ENCODE measurements at places on chromosomes 5 and 9.
A peak's percentile ranks its signal among the peaks of the same experiment; 100 is the strongest.

GRCh38 chr5:151072630-151073025 lies 8.2 kb downstream of the TNIP1 start:
- no peak for DNase-seq

- no peak for DNase-seq
Measured at GRCh38 chr9:7058473-7058872, 300.7 kb downstream of the KDM4C start.

- no peak for DNase-seq
Measured at GRCh38 chr9:136137321-136138265, 18.9 kb upstream of the TMEM250 start.

DNA sequence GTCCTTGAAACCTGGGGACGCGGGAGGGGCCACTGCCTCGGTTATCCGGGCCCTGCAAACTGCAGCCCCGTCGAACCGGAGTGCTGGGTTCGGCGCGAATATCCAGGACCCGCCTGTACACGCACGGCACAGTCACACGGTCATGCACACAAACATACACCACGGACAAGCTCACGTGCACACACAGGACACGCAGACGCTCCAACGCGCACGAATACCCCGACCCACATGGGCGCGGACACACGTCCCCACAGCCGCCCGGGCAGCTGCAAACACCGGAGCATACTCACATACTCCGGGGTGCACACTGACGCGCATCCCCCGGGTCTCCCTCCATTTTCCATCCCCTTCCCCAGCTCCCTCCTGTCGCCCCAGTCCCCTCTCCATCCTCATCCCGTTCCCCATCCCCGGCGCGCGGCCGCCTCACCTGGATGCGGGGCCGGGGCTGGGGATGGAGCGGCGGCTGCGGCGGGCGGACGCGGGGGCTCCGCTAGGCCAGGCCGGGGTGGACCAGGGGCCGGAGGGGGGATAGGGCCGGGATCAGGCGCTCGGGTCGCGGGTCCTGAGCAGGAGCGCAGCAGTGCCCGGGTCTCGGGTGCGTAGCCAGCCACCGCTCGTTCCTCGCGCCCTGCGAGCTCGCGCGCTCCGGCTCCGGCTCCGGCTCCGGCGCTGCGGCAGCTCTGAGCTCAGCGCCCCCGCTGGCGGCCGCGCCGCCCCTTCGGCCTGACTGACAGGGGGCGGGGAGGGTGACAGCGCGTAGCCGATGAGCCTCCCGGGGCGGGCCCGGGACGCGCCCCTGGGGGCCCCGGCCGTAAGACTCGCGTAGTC lies at the start of the genes EIF4E1B and SNCB:
Gene EIF4E1B, plus strand, starts transcription at position 823 of the 828 bp plus-strand sequence. CDS start 12,113 bp downstream, outside the sequence.
Gene SNCB, minus strand, starts transcription at position 682 of the 828 bp plus-strand sequence. CDS start 880 bp downstream, outside the sequence.
- no peak for DNase-seq

DNA sequence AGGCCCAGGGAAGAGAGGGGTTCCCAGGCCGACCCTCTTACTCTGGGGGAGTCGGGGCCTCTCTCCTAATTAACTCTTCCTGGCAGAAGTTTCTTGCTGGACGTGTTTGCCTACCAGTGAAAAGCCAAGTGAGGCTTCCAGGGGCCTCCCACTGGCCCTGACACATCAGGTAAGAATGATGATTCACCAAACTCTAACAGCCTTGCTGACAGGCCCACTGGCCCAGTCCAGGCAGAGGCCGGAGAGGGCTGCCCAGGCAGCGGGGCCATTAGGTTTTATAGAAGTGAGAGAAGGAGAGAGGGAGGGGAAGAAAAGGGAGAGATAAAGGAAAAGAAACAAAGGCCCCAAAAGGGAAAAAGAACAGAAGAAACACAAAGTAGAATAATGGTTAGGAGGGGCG lies 50.8 kb upstream of the FOXE1 start:
- DNase-seq: no peak

DNA sequence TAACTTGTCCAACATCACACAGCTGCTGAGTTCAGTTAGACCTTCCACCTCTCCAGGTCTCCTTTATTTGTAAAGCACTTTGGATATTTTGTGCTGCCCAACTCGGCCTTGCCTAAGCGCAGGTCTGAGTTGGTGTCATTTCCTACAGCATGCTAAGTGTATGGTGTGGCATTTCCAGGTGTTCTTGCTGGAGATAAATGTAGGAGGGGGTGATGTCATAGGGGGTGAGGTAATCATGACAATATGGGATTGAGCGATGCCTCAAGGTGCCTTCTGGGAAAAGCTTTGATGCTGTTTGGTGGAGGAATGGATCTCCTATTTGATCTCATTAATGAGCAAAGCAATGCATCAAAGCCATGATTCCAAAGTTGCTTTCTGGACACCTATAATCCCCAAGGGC lies 32.3 kb upstream of the NEURL1B start:
- DNase-seq: no peak

GRCh38 chr5:76583163-76584047 lies 39.8 kb downstream of the F2RL2 start:
- no peak for DNase-seq

GRCh38 chr9:18490641-18491370 lies 16.9 kb downstream of the ADAMTSL1 start:
- DNase-seq: no peak

DNA sequence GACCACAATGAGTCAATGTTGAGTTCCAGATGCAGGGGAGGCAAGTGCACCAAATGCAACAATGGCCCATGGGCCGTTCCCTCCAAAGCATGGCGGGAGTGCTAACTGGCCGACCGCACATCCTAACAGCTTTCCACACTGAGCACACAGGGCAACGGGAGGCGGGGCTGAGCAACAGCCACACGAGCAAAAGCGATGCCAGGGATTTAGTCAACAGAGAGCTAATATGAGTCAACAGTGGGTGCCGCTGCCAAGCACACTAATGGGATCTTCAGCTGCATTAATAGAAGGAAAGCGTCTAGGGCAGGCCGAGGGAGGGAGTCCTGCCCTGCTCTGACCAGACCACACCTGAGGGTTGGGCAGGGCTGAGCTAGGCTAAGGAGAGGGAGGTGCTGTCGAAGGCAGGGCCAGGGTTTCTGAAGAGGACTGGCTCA lies 4.6 kb downstream of the EPB41L4B start:
- peak; percentile 79 for DNase-seq

GRCh38 chr9:133561976-133562554 lies 27.6 kb downstream of the ADAMTSL2 start:
- DNase-seq: no peak

DNA sequence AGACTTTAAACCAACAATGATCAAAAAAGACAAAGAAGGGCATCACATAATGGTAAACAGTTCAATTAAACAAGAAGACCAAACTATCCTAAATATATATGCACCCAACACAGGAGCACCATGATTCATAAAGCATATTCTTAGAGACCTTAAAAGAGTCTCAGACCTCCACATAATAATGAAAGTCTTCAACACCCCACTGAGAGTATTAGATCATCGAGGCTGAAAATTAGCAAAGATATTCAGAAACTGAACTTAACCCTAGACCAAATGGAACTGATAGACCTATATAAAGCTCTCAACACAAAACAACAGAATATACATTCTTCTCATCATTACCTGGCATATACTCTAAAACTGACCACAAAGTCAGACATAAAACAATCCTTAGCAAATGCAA lies 11.7 kb upstream of the SPINK14 start:
- DNase-seq: no peak

- peak; percentile 97 for DNase-seq
Measured at GRCh38 chr5:55712023-55712859, at the start of gene SLC38A9. TSS of gene SLC38A9 (minus strand) at chr5:55712324. CDS start at chr5:55697958, 14,366 bp downstream.
